ENCODE measurements at places on chromosomes 7 and 10.

- no peak for DNase-seq
These were observed 68.1 kb upstream of the SFMBT2 start for GRCh38 chr10:7478727-7479457.

DNA sequence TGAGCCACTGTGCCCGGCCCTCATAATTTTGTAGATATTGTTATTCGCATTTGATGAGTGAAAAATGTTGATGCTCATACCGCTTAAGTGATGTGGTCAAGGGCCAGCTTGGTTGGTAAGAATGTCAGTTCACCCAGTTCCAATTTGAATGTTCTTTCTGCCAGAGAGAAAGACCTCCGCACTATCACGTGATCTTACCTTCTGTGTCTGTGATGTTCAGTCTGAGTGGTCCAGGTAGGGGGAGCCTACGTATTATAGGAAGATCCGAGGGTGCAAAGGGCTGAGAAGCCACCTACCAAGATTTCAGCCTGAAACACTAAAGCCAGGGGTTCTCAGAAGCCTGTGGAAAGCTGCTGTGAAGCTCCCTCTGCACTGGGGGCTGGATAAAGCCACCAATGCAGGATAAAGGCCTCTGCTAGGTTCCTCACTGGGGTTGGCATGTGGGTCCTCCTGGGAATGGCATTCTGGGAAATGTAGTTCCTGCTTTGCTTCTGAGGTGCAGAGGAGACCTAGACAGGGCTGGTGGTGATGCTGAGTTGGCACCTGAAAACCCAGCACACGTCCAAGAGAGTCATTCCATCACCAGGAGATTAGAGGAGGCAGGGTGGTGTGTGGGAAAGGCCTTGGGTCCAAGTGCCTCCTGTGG, 64.7 kb upstream of the AOAH start:
- DNase-seq = no peak

GRCh38 chr10:101261702-101262101, 32.4 kb upstream of the LBX1 start:
- DNase-seq = no peak

- no peak for DNase-seq
These were observed 330.4 kb upstream of the SEMA3A start for GRCh38 chr7:84524714-84525694.

GRCh38 chr7:105618016-105618296, 36.7 kb upstream of the EFCAB10 start:
- DNase-seq = no peak

DNA sequence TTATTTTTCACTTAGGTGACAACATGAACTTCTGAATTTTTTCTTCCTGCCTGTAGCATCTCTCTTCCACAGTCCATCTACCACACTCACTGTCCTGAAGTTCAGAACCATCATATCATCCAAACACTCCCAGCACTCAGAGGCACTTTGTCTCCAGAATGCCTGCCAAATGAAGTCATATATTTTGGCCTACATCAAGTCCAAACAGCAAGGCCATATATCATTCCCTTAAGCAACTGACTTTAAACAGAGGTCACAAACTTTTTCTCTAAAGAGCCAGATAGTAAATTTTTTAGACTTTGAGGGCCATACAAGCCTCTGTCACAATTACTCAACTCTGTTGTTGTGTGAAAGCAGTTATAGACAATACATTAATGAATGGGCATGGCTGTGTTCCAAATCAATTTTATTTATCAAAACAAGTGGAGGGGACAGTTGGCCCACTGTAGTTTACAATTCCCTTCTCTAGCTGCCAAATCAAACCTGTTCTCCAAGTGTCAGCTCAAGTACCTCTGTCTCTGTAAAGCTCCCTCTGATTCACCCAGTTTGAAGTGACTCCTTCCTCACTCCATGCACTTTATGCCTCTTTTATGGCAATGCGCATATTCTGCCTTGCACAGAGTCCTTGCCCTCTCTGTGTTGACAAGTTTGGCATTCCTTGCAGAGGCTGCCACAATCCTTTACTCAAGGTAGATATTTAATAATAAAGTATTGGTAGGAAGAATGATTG, 305.7 kb downstream of the FZD1 start:
- DNase-seq = no peak

DNA sequence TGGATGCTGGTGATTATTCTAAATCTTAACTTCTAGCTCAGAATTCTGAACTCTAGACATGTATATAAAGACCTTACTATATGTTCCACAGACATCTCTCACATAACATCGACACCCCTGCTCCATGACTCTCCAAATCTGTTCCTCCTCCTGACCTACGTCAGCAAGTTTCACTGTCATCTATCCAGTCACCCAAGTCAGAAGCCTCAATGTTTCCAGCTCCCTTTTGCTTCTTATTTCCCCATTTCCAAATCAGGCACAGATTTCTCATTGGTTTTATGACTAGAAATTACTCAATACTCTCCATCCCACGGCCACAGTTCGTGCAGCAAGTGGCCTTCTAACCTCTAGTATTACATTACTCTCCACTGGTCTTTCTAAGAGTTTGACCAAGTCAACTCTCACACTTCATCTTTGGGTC, 28.5 kb downstream of the EPC1 start:
- no peak for DNase-seq

- no peak for DNase-seq
These were observed 11.3 kb upstream of the LCOR start for GRCh38 chr10:96820765-96821164.

GRCh38 chr7:9945857-9946256, 1027.8 kb upstream of the PHF14 start:
- no peak for DNase-seq

DNA sequence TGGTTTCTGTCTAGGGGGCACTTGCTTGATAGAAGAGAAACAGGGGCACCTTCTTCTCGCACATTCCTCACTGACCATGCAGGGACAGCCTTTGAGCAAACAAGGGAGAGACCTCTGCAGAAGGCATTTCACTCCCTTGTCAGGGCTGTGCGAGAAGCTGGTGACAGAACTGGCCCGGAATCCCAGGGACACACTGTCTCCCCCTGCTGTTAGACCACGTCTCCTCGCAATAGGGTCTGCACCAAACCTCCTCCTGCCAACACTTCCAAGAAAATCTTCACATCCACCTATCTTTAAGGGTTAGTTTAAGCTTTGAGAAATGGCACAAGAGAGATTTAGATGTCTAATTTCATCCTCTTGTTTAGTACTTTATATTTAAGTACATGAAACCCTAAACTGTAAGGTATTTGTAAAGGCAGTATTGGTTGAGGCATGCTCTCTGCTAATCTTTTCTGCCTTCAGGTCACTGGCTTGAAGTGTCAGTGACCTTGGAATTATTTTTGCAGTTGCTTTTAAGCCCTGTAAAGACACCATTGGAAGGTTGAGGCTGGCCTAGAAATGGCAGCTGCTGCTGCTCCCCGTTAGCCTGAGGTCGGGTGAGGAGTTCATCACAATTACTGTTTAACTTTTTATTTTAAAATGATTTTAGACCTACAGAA, 37.0 kb downstream of the RBM20 start:
- no peak for DNase-seq

GRCh38 chr7:29297194-29297890, 102.8 kb downstream of the CHN2 start:
- DNase-seq = no peak

DNA sequence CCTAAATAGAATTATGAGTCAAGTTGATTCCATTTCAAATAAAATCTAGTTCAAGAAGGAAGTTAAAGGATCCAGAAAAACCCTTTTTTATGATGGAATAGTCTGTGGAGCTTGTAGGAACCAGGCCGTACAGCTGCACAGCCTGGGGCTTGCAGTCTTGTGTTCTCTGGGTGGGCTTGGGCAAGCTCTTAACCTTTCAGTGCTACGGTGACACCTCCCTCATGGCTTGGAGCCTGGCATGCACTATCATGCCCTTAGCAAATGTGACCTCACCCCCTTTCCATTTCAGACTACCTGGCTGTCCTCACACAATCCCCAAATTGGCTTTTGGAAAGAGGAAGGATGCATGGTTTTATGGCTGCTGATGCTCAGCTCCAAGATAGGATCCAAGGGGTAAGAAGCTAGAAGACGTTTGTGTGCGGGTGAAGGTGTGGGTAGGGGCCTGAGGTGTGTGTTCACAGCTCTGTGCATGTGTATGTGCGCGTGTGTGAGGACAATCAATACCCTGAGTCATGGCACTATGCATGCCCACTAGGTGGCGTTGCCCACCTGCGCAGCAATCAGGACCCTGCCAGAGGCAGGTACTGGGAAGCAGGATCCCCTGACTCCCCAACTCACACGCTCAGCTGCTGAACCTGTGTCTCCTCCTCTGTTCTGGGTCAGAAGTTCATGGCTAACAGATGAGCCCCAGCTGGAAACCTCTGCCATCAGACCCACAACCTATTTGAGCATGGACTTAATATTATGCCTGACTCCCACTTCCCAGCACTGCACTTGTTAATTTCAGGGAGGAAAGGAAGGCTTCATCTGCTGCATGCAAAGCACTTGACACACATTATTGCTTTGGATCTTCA, 113.4 kb downstream of the PTPN20 start:
- DNase-seq = peak; percentile 22

- no peak for DNase-seq
These were observed 46.4 kb downstream of the DENND2A start for GRCh38 chr7:140594131-140594691.

DNA sequence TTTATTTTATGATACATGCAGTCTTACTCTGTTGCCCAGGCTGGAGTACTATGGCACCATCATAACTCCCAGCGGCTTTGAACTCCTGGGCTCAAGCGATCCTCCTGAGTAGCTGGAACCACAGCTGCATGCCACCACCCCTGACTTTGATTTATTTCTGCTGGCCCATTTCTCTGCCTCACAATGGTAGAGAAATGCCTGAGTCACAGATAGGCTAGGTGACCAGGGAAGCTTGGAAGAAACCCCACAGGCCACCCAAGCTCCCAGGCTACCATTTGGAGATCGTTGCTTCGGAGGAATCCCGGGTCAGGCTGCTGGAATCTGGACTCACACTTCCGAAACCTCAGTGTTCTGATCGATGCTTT, 17.4 kb upstream of the BAIAP2L1 start:
- DNase-seq = no peak

DNA sequence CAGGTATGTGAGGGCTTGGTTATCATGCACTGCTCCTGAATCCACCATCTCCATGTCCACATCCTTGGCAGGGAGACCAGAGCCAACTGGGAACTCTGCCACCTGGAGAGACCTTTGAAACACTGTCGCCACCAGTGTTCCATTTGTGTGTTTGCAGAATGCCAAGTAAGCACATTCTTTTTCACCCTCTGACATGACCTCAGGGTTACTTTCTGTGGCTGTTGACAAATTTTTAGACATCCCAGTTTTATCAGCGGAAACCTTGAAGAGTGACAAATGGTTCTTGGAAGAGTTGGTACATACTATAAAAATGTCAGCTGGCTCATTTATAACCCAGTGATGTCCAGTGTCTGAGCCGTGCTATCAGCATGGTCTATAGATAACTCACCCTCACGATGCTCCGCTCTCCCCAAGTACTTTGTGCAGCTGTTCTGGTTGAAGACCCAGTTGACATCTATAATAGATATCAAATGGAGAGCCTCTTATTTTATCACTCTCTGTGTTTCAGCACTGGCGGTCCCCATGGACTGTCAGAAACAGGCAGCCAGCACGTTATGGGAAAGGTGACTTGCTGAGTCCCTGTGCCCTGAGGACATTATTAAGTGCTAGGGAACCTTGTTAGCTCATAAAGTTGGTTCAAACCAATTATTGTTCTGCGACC, 563.1 kb upstream of the GALNT17 start:
- DNase-seq = no peak

All from activated CD8-positive, alpha-beta memory T cell treated with anti-CD3 and anti-CD28 coated beads for 4 hours (primary cell).